ENCODE measurements at places on chromosomes 6 and 20.

DNA sequence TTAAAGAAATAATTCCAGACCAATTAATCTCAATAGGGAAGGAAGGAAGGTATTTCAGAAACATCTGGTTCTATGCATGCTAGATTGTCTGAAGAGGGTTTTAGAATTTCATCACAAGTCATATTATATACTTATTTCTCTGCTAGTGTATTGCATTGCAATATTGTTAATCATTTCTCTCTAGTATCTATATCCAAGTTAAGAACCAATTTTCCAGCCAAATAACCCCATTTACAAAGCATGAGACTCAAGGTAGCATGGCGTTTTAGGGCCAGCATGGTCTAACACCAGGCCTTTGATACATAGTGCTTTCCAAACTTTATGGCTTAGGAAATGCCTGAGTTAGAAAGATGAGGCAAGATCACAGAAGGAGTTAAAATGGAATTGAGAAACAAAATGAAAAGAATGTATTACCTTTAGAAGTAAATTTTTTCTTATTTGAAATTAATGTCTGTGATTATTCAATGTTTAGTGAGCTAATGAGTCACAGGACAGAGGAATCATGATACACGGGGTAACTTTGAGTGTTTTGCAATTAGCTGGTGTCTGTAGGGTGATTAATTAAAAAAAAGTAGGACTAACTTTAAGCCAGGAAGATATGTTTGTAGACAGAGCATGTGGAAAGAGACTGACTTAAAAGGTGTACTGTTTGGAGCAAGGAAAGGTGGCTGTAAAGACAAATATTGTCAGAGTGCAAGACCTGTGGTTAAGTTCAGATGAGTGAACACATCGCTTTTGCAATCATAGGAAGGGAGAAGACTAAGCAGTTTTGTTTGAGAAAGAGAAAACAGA is 1006.2 kb upstream of the CITED2 start:
- no peak for DNase-seq

GRCh38 chr20:30168025-30168799 is 1089.3 kb upstream of the DEFB115 start:
- peak; percentile 46 for DNase-seq

GRCh38 chr20:59064214-59064722 is 21.7 kb upstream of the PRELID3B start:
- DNase-seq, result no peak

GRCh38 chr6:41021832-41022231 is 17.2 kb downstream of the UNC5CL start:
- DNase-seq, result no peak

- DNase-seq, result no peak
Measured at GRCh38 chr6:14455427-14455826, 337.9 kb downstream of the CD83 start.

DNA sequence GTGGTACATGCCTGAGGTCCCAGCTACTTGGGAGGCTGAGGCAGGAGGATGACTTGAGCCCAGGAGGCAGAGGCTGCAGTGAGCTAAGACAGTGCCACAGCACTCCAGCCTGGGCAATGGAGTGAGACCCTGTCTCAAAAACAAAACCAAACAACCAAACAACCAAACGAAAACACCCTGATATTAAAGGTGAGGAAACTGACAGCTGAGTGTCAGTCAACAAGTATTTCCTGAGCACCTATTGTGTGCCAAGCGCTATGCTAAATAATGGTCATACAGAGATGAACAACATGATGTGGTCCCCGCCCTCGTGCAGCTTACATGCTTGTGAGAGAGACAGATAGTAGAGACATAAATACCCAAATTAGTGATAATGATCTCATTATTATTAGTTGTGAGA is 1.9 kb upstream of the TULP1 start:
- no peak for DNase-seq

- DNase-seq, result no peak
Measured at GRCh38 chr20:1809611-1810510, 85.3 kb upstream of the SIRPA start.

DNA sequence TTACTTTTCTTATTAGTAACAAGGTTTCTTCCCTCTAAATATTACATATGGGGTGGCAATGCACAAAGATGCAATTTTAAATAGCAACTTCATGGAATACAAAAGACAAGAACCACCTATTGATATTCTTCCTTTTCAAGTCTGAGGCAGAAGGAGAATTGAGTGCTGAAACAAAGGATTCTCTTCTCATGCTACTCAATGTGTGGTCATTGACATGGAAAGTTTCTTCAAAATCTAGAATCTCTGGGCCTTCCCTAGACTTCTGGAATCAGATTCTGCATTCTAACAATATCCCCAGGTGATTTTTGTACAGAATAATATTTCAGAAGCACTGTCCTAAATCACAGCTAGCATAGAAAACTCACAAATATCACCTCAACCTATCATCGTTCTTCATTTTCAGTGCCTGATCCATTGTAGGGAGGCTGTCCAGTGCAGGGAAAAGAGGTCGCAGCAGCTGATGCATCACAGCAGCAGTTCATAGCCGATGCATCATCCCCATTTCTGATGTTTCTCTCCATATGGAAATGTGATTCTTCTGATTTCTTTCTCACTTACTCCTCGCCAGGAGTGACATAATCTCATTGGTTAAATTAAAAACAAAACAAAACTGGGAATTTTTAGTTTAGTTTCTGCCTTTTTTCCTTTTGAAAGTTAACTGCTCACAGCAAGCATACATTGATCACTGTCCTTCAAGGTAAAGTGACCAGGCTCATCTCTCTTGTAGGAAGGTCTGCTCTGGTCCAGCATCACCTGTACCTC is 139.5 kb upstream of the FAM83B start:
- no peak for DNase-seq

DNA sequence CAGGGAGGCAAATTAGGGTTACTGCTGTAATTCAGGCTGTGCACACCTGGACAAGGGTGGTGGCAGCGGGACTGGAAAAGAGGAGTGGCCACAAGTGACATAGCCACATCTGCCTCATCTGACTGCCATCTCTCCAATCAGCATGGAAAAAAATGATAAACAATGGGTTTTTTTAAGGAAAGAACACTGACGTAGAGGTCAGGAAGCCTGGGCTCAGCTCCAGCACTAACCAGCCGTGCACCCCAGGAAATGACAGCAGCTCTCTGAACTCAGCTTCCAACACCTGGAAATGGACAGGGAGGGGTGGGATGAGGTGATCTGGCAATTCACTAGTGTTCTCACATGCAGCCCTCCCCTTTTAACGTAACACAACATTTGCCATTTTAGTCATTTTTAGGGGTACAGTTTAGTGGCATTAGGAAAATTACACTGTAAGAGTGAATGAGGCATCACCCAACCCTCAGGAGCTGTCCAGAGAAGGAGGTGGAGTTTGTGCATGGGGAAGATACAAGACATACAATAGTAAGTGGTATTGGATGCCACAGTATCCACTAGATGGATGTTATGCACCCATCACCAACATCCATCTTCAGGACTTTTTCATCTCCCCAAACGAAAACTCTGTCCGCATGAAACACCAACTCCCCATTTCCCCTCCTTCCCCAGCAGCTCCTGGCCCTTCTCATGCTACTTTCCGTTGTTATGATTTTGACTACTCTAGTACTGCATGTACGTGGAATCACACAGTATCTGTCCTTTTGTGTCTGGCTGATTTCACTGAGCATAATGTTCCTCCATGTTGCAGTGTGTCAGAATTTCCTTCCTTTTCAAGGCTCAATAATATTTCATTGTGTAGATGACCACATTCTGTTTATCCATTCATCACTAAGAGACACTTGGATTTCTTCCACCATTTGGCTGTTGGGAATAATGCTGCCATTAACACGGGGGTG is 215.5 kb upstream of the ECI2 start:
- no peak for DNase-seq

DNA sequence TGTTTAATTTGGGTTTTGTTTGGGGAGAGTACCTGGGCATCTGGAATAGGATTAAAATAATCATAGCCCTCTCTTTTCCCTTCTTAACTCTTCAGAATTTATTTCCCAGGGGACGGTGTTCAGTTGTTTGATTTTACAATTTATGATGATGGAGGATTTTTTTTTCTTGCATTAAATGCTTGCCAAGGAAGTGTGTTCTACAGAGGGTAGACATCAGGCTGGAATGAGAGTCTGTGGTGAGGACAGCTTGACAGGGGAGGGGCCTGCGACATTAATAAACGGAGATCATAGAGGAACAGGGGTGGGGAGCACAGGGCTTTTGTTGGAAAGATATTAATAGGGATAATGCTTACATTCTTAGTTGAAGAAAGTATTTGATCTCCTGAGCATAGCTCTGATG is 297.5 kb downstream of the CLIC5 start:
- DNase-seq, result no peak

DNA sequence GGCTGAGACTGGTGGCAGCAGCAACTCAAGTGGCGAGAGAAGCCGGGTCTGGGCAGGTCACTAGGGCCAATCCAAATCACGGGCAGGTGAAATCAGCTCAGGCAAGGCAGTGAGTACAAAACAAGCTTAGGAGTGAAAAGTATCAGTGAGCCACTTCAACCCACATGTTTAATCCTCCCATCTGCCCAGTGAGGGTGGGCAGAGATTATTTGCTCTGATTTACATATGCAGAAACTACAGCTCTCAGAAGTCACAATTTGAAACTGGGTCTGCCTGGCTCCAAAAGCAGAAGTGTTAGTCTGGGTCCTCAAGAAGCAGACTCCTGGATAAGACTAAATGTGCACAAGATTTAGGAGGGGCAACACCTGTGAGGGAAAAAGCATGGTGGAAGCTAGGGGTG is 173.7 kb upstream of the LRFN2 start:
- no peak for DNase-seq

DNA sequence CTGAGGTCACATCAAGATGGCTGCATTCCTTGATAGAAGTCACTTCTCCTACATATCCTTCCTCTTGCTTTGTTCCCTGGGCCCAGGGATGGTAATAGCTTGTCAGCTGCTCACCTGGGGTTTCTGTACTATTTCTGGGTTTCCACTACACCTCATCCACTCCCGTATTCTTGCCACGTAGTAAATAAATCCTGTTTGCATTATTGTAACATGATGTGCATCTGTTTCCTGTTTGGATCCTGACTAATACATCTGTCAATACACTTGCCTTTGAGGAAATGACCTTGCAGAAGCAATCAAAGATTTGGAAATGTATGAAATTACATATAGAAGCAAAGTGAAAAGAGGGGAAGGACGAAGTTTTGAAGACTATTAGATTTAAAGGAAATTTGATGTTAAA is 619.0 kb downstream of the PHF3 start:
- DNase-seq, result no peak

- DNase-seq, result no peak
Measured at GRCh38 chr20:43516251-43516824, 8.8 kb downstream of the L3MBTL1 start.

DNA sequence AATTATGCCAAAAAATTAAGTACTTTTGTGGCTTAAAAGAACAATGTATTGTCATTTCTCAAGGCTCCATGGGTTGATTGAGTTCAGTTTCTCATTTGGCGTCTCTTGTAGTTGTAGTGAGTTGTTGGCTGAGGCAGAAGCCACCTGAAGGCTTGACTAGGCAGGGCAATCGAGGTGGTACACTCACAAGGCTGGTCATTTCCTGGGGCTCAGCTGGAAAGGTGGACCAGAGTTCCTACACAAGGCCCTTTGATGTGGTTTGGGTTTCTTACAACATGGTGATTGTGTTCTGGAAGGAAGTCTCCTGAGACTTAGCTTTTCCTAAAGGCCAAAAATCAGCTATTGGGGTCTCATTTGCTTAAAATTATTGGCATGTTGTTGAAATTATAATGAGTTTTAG is 22.6 kb downstream of the MAS1 start:
- no peak for DNase-seq

- no peak for DNase-seq
Measured at GRCh38 chr6:170448317-170448716, 104.8 kb downstream of the PSMB1 start.

DNA sequence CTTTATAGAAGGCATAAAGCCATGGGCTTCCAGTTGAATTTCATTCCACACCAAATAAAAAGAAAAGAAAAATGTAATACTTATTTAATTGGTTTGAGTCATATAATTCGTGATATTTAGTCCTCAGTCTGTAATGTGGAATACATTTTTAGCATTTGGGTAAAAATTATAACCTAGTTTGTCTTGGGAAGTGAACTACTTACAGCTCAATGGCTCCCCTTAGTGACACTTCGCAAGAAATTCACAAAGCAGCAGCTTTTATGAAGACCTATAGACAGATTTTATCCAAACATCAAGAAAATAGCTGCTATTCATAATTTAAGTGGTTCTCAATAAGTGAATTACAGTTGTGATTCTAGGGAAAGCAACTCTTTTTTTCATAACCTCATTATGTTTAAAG is 72.1 kb downstream of the RSPO3 start:
- no peak for DNase-seq

DNA sequence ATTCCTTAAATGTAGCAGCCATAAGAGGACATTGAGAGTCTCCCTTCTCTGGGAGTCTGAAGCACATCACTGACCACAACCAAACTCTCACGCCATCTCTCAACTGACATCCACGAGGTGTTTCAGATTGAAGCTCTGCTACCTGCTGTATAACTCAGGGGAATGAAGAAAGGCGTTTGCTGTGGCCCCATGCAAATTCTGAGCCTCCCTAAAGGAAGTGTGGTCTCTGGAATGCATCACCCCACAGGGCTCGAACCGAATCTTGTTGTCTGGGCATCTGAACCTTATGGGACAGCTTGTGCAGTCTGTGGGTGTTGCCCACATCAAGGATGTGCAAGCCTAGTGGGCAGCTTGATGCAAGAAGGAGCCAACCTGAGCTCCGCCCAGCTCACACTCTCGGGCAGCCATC is 10.9 kb downstream of the PMEPA1 start:
- no peak for DNase-seq

DNA sequence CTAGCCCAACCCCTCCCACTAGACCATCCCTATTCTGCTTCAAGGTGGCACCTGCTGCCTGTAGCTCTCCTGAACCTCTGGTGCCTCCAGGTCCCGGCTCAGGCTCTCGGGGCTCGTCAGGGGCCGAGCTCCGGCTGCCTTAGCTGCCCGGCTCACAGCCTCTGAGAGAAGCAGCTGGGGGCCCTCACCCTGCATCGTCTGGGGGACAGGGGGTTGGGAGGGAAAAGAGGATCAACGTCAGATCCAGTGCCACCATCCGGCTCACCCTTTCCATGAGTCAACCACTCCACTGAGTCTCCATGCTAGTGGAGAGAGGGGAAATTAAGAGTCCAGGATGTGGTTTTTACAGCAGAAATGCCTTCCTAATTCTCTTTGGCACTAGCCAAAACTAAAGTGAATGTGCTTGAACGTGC is 13.0 kb downstream of the BAG6 start:
- DNase-seq, result no peak

- no peak for DNase-seq
Measured at GRCh38 chr6:56076033-56076432, 171.3 kb downstream of the COL21A1 start.

GRCh38 chr6:166760288-166760687 is 133.2 kb upstream of the RPS6KA2 start:
- peak; percentile 53 for DNase-seq

DNA sequence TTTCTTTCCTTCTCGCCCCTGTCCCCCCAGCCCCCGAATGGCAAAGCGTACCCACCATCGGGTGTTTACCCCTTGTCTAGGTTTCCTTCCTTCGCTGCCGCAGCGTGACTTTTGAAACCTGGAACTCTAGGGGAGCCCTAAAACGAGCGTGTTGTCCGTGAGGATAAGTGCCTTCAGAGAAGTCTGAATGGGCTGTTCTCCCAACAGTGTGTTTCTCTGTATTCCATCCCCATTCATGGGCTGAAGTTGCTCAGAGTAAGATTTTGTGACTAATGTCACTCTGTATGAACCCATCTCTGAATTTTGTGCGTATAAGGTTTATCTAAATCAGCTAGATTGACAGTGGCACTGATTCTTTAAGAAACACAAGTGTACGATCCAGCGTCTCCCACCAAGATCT is 949 bp downstream of the MACROD2 start:
- no peak for DNase-seq
